Activated CD4-positive, CD25-positive, alpha-beta regulatory T cell (primary cell): ENCODE measurements at places on chromosomes 12 and 14.

- DNase-seq = no peak
Observed at GRCh38 chr12:71392521-71393145, 47.0 kb upstream of the LGR5 start.

GRCh38 chr12:4068981-4069669 is 195.9 kb upstream of the PARP11 start:
- DNase-seq = no peak

- DNase-seq = no peak
Observed at GRCh38 chr12:71300772-71301675, 138.6 kb upstream of the LGR5 start.

DNA sequence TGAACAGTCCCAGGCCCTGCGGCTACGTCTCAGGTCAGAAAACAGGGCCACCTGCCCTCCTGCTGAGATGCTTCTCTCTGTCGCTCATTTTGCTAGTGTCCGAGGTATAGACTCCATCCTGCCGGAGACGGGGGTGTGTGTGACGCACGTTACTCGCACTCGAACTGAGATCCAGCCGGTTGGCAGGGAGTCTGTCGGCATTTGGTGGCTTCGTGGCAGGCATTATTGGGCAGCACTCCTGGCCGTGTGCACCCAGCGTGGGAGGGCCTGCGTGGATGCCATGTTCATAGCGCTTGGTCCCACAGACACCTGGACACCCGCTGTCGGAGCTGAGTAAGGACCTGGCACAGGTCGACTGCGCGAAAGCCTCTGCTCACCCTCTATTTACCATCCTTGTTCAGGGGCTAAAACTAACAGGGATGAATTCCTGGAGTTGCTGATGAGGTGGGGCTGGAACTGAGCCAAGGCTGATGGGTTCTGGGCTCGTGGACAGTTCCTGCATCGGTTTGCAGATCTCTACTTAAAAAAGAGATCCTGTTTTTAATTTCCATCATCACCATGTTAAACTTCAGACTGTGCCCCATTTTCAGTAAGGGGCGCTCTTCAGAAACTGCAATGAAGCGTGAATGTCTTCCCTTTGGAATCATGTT is 28.6 kb downstream of the AACS start:
- DNase-seq = no peak

DNA sequence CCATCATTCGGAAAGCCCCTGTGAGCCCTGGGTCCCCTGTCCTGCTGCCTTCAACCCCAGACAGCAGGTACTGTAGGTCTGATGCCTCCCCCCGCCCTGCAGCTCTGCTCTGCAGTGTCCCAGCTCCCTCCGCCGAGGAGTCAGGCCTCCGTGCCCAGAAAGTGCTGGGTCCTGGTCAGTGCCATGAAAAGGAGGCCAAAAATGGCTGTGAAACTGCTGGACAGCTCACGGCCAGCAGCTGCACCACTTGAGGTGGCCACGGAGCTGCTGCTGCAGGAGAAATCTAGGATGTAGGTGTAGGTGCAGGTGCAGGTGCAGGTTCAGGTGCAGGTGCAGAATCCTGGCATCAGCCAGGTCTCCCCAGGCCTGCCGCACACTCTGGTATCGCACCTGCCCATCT is 196.1 kb downstream of the SLC15A4 start:
- no peak for DNase-seq

DNA sequence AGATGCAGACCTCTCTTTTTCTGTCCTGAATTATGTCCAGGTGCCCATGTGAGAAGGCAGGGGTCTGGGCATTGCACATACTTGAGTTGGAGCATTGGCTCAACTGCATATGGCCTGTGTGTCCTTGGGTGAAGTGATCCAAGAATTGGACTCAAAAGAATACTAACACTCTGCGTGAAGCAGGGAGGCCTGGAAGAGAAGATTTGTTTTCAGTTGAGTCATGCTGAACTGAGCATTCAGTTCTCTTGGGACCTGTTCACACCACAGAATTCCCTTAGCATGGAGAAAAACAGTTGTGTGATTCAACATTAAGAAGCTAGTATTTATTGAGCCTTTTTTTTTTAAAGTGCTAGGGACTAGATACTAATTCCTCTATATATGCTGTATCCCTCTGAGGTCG is 164.7 kb upstream of the TBX3 start:
- DNase-seq = no peak

DNA sequence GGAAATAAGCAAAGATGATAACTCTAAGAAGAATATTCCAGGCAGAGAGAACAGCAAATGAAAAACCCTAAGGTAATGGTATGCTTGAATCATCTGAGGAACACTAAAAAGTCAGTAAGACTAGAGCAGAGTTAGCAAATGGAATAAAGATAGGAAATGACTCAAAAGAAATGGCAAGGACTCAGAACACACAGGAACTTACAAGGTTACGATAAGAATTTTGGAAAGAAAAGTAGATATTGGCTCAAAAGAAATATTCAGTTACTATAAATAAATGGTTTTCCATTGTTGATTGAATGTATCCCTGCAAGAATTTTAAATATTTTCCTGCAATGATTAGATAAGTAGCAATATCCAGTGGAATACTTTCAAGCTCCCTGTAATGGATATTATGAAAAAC is 705.8 kb downstream of the C12orf50 start:
- DNase-seq = no peak

DNA sequence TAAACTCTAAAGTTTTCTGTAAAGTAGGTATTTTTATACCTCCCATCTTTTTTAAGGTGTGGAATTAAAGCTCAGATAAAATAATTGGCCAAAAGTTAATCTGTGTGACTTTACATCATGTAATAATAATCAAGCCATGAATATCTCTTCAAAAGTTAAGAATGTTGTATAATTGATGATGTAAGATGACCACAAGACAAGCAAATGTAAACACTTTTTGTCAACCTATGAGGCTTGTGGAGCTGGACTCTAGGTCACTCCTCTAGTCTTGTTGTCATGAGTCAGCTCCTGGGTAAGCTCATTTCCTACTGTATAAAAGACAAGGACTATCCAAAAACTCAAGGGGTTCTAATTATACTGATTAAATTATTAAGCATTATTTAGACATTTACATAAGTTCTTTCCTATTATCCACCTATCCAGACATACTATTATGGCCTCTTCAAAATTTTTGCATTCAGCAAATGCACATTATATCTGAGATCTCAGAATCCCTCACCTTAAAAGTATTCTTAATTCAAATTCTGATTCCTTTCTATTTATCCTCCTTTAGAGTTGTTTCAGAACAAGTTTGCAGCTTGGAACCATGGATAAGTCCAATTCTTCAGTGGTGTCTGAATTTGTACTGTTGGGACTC is at the start of gene OR4K5:
OR4K5 (plus strand) TSS at position 587 of the 637 bp plus-strand sequence; CDS start at position 587, 0 bp downstream.
- DNase-seq = no peak

GRCh38 chr14:32703183-32703621 is 235.5 kb upstream of the NPAS3 start:
- no peak for DNase-seq

- no peak for DNase-seq
Observed at GRCh38 chr12:10528174-10528953, 22.7 kb downstream of the EIF2S3B start.

DNA sequence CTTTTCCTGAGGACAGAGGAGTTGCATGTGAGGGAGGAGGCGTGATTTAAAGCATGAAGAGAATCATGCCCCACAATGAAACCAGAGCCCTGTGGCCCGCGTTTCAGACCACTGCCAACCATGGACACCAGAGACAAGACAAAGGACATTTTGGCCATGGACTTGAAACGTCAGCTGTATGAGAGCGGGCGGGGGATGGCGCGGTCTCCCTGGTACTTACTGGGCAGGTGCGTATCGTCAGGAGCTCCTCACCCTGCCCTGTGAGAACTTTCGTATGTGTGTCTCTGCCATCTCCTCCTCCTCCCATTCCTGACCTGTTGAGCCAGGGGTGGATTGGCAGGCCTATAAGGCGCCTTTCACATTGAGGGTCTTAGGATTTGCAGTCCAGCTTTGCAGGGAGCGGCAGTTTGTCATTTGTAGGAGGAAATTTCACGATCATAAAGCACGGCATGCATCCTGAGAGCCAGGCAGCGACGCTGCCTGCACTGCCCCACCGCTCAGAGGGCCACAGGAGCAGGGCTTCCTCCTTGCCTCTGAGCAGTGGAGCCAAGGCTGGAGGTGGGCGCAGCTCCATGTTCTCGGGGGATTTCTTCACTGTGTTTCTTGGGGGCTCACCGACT is 22.2 kb downstream of the SFSWAP start:
- no peak for DNase-seq

DNA sequence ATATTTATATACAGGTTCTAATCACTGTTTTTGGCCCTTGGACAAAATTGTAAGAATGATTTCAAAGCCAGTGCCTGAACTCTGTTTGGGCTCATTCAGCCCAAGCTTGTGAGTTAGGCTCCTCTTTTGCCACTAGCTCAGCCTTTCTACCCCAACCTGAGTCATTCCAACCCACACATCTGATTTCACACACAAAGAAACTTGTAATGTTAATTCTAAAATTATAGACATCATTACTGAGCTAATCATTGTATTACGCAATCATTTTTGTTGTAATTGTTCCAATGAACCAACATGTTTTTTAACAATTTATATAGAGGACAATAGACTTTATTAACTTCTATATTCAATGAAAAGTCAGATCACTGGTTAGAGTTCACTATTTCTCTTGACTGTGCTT is 441.1 kb downstream of the ETNK1 start:
- no peak for DNase-seq

- DNase-seq = no peak
Observed at GRCh38 chr12:124716208-124717130, 147.2 kb downstream of the SCARB1 start.

DNA sequence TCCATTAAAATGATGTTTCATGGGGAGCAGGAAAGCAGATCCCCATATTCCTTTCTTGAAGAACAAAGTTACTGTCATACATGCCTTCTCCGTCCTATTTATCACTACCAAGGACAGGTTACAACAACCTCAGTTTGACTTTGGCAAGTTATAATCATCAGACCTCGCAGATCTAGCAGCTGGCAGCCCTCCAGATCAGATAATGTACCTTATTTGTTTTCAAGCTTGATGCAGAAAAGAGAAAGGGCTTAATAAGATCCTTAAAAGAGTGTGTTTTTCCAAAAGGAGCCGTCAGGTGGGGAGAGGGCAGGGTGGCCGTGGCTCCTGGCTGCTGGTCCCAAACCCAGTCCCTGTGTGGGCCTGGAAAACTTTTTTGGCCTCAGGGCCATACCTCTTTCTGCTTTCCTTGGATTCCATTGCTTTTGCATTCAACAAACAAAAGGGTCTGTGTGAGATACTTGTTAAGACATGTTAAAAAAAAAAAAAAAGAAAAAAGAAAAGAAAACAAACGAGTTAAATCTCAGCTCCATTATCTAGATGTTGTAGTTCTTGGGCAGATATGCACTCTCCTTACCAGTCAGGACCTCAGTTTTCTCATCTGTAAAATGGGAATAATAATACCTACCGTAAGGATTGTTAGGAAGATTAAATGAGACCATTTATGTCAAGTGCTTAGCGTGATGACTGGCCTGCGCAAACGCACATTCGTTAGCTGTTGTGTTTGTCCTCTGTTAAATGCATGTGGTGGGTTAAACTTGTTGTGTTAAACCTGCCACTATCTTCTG is 64.6 kb downstream of the B4GALNT3 start:
- DNase-seq = no peak

DNA sequence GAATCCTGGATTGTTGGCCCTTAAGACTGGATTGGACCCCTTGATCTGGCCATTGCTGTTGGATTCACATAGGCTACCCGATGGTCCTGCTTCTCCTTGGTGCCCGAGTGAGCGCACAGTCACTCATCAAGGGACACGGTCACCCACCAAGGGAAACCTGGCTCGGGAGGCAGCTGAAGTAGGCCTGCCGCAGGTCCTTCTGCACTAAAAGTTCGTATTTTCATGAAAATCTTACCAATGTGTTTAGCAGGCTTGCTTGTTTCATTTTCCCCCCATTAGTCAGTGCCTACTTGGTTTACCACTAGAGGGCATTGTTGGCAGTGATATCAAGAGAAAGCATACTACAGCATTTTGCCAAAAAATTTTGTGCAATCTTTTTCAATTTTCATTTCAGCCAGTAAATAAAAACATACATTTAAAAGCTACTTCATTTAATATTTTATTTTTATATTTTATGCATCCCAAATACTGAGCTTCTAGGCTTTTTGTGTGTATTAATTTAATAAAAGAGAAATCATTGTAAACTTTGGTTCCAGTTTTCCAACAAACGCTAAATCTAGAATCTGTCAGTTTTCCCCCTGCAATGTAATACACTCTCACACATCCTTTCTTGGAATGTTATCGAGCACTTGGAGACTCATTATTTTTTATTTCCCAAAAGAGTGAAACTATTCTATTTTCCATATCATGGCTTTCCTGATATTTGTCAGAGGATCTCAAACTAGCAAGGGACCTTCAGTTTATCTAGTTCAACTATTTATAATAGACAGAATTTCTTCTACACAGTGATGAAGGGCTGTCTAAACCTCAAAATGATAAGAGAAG is 116.7 kb downstream of the LMNTD1 start:
- no peak for DNase-seq

- no peak for DNase-seq
Observed at GRCh38 chr12:27101290-27101689, 18.9 kb upstream of the C12orf71 start.

DNA sequence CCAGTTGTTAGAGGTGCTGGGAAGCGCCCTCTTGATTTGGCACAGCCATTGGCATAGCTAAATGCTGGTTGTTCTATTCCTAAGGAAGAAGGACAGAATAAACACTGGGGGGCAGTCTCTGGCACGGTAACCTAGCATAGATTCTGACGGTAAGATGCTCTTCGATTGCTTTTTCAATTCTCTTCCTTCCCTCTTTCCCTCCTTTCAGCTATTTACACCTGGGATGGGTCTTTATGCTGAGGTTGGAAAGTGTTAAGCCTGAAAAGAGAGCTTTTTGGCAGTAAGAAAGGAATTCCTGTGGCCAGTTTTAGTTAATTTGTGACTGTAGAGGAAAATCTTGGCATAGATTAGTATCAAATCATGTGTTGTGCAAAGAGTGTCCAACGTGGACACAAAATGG is 162.8 kb downstream of the SNAPC1 start:
- no peak for DNase-seq

- no peak for DNase-seq
Observed at GRCh38 chr12:89700191-89700810, 8.3 kb downstream of the ATP2B1 start.

- peak; percentile 39 for DNase-seq
Observed at GRCh38 chr14:67487937-67488893, at the start of gene TMEM229B. TMEM229B (minus strand) TSS chr14:67488721; CDS start chr14:67473923, 14,798 bp downstream.

GRCh38 chr12:81252228-81252627 is 174.3 kb downstream of the ACSS3 start:
- no peak for DNase-seq

GRCh38 chr14:102786768-102787167 is 9.5 kb downstream of the TRAF3 start:
- DNase-seq = no peak

DNA sequence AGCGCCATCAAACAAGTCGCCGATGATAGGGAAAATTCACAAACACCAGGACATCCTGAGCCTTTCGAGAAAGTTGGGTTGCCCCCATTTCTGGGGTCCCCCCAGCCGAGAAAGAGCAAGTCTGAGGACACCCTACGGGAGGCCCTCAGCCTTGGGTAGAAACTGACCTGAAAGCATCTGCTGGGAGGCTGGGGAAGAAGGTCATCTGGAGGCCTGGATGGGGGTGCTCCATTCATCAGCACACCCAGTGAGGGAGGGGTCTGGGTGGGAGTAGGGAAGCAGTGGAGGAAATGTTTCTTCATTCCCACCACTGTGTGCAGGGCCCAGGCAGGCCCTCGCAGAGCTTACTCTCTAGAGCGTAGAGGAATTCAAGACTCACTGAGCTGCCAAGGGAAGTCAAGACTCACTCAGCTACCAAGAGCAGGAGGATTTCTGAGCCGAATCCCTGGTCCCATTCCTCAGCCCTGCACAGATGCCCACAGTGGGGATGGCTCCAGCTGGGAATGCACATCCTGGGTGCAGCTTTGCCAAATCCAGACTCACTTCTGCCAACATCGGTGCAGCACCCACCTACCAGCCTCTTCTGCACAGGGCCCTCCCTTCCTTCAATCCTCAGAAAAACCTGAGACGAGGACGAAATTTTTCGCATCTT is 38.1 kb downstream of the DIO3 start:
- DNase-seq = no peak
